ENCODE measurements at places on chromosomes 2 and 18.

- DNase-seq, result no peak
Measured at GRCh38 chr2:169562519-169562918, 11.1 kb downstream of the FASTKD1 start.

DNA sequence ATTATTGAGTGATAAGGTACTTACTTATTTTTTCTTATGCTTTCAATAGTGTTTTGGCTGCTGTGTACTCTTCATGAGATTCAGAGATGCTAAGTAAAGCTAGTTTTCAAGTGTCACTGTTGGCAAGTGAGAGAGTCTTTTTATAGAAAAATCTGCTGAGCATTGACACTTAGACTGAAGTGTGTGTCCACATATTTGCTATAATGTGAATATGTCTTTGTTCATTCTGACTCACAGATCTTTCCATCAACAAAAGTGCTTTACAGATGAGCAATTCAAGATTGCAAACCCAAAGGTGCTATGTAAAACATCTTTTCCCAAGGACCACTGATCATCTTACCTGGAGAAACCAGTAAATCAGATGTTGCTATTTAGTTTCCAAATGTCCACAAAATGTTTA is 410.6 kb upstream of the FIGN start:
- no peak for DNase-seq

DNA sequence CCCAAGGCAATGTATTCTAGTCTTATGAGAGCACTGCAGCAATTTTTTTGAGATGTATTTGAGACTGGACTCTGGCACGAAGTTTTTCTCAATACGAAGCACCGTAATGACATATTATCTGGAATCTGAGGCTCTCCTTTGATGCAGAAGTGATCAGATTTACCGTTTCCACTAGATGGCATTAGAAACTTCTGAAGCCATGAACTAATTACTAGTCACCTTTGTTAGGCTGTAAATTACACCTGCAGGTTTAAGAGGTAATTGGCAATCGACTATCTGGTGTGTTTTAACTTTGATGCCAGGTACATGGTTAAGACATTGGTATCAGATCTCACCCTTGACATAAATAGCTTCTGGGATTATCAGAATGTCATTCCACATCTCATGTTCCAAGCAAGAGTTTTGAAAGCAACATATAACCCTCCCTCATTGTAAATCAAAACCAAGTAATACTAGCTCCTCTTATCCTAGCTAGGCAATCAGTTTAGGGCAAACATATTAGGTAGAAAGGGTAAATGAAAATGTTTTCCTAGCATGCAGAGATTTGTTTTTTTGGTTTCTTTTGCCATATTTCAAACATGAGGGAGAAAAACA is 254.6 kb upstream of the SPRED2 start:
- DNase-seq, result no peak

DNA sequence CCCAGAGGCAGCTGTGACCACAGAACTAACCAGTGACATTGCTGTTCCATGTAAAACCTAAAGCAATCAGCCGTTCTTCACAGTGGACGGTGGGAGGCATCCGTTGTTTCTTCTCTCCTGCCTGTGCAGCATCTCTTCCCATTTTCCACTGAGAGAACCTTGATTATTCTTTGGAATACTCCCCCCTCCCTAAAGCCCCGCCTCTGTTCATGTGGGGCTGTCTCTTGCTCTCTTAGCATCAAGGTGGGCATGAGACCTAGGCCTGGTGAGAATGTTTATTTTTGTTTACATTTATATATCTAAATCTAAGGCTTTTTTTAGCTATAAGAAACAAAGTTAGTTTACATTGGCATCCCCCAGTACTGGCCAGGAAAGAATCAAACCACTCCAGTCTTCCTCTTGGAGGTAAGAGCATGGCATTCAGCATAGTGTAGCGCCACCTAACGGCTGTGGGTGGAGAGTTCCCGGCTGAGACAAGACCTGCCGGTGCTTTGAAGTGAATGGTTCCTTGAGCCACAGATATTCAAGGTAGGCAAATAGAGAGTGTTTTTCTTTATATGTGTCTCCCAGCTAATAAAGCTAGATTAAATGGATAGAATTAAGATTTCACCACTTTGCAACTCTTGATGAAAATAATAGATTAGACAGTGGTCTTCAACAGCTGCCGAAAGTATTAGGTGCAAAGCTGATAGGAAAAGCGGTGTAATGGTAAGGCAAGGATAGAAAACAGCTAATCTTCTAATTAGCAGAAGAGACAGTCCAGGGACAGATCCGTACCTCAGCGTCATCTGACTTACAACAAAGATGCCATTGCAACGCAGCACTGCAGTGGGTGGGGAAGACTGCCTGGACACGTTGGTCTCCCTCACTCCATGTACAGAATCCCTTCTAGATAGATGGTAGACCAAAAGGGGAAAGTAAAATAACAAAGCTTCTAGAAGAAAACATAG is 219.6 kb upstream of the RAB12 start:
- no peak for DNase-seq

DNA sequence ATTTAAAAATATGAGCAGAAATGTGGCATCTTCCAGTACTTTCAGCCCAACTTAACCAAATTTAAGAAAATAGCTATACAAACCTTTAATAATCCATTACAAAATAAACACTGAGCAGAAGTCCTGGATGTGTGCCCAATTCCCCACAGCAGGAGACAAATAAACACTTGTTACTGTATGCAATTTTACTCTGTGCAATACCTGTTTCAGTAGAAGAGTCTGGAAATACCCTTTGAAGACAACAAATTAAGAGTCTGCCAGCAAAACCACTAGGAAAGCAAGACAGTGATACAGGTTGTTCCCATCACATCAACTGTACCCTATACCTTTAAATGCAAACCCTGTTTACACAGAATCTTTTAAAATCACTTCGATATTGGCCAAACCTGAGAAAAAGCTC is 41.4 kb upstream of the RNU4ATAC start:
- DNase-seq, result no peak

DNA sequence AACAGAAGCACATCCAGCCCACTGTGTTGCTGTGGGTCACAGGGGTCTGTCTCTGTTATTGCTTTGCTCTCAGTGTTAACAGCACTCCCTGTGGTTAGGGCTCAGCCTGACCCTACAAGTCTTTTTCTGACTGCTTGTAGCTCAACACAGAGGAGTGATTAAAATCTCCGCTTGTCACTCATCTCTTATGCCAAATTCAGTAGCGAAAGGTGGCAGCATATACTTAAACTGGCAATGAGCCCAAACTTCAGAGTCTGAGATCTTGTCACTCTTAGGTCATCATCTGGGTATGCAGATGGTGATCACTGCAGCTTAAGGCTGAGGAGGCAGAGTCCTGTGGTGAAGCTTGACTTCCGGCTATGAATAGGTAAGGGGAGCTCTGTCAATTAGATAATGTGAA is 63.3 kb upstream of the CSRNP3 start:
- no peak for DNase-seq

GRCh38 chr2:23658466-23658942 is 268.4 kb downstream of the ATAD2B start:
- no peak for DNase-seq

GRCh38 chr2:43537137-43537536 is 58.7 kb downstream of the THADA start:
- DNase-seq, result no peak

- DNase-seq, result no peak
Measured at GRCh38 chr2:189549449-189549832, 31.1 kb downstream of the SLC40A1 start.

DNA sequence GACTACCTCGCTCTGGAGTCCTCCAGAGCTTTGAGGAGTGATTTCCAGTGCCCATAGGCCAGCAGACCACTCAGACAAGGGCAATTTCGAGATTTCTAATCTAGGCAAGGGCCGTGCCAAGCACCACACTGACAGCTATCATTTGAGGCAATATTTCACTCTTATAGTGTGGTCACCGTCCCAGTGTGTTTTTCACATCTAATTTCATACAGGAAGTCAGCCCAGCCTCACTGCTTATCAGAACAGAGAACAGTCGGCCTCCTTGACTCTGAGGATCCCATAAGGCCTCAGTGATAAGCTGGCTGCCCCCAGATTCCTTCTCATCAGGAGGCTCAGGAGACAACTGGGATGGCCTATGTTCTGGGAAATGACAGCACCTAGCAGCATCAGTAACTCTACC is 581 bp downstream of the CAPN14 start:
- DNase-seq, result no peak

- DNase-seq, result peak; percentile 67
Measured at GRCh38 chr2:11777066-11777782, 30.8 kb downstream of the LPIN1 start.

DNA sequence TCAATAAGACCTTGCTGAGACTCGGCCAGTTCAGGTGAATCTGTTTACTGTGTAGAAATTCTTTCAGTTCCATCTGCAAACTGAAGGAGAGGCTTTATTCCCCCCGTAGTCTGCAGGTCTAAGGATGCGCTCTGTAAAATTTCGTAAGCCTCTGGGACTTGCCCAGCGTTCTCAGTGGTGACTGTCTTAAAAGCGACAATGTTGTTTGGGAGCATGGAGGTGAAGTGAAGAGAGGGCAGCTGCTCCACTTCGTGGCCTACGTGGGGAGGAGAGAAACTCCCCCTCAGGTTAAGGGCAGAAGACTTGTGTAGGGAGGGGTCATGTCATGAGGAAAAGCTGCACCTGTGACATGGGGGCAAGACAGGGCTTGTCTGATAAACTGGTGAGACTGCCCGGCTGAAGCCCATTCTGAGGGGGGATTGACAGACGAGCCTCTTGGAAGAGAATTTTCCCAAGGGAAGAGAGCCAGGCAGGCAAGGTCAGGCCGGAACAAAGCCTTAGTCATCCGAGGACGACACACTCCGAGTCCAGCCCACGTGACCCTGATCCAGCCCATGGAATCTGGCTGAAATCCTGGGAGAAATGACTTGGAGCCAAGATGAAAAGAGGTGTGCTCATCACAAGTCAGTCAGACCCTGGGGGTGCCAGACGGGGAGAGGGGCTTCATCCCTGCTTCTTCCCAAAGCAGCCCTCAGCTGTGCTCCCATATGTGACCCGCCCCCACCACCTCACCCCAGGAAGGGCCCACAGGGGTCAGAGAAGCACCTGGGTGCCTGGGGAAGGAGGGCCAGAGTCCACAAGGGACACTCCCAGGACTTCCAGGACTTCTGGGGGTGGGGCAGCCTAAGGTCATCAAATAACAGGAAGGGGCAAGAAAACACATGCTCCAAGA is 88.5 kb upstream of the SH3BP4 start:
- DNase-seq, result no peak

- DNase-seq, result no peak
Measured at GRCh38 chr2:241136191-241136590, 13.1 kb downstream of the PASK start.

DNA sequence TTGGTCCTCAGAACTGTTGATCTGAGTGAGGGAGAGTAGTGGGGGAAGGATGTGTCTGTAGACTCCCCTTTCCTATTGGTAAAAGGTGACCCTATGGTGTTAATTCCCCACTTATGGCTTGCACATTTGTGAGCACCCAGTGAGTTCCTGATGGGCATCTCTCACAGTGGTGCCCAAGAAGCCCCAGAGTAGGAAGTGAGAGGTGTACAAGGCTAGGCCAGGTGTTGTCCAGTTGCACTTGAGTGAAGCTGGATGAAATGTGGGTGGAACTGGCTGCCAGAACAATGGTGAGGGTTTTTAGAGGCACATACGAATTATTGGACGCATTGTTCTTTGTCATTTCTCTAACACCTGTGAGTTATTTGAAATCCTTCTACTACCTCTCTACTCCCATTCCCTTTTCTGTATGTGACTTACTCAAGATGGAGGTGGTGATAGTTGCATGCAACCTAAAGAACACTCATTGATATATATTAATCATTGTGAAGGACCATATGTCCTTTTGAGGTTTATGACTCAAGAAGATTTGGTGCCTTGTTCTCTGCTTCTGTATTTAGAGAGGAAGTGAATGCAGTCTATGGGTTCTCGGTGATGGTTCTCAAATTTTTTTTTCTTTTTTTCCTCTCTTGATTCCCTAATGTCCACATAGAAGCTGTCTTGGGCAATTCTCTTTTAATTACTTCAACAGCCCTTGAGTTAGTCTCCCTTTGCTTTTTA is 162.7 kb downstream of the FSHR start:
- DNase-seq, result no peak

DNA sequence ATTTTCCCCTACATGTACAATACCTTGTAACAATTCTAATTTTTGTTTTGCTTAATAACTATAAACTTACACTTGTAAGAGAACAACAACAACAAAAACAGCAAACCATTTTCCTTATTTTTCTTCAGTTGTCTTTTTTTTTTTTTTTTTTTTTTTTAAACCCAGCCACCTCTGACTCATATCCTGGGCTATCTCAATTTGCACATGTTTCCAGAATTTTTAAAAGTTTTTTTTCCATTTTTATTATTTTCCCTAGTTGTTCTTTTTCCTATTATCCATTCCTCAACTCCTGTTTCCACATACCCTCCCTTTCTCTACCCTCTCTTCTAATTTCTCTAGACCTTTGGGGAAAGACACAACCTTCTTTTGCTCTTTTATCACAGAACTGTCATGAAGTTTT is 112.5 kb downstream of the EFEMP1 start:
- no peak for DNase-seq

GRCh38 chr18:23852236-23853045 is 162.1 kb upstream of the TTC39C start:
- no peak for DNase-seq

All from mesenteric fat pad (tissue), 1 donor.